ENCODE measurements at places on chromosomes 3 and 15.

- peak; percentile 80 for DNase-seq
These were observed 101.7 kb upstream of the TPM1 start for GRCh38 chr15:62940755-62941361.

- DNase-seq = no peak
These were observed 76.2 kb upstream of the HERC1 start for GRCh38 chr15:63909819-63910437.

- no peak for DNase-seq
These were observed 18.1 kb upstream of the ZBED2 start for GRCh38 chr3:111613294-111613693.

- no peak for DNase-seq
These were observed 74.8 kb upstream of the POMGNT2 start for GRCh38 chr3:43180694-43181093.

- no peak for DNase-seq
These were observed 148.3 kb downstream of the DNAJB8 start for GRCh38 chr3:128318275-128318941.

GRCh38 chr15:29111705-29112281 lies 157.8 kb downstream of the NSMCE3 start:
- no peak for DNase-seq

- no peak for DNase-seq
These were observed 27.6 kb downstream of the LMCD1 start for GRCh38 chr3:8529181-8529637.

GRCh38 chr15:98160236-98160635 lies 199.7 kb downstream of the ARRDC4 start:
- DNase-seq = peak; percentile 31

- no peak for DNase-seq
These were observed 104.7 kb upstream of the ROBO1 start for GRCh38 chr3:79872483-79872882.

GRCh38 chr15:31221936-31222515 lies 104.6 kb upstream of the KLF13 start:
- DNase-seq = no peak

GRCh38 chr15:56866803-56867202 lies 51.6 kb upstream of the TCF12 start:
- no peak for DNase-seq

DNA sequence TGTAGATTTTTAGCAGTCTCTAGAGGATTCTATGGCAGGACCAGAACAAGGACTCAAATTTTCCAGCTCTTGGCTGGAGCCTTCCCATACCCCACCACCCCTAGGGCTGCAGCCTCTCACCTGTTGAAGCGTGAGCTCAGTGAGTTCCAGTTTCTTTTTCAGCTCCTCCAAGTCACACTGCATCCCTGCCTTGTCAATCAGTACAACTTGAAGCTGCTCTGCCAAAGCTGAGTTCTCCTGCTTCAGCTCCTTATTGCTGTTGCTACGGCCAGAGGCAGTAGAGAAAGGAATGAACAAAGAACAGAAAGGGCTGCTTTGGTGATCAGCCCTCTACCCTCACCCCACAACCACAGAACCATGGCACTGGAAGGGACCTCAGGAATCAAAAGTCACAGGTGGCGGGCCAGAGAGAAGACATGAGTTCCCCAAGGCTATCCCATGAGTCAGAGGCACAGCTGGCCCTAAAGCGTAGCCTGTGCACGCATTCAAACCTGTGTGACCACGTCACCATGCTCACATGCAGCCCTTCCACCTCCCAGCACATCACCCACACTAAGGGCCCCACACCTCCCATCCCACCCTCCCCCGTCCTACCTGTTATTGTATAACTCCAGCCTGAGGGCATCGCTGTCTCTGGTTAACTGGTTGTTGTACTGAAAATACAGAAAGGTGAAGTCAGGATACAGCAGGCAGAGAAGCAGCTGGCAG lies 83.3 kb upstream of the C2CD4B start:
- DNase-seq = no peak

- DNase-seq = no peak
These were observed 3.3 kb upstream of the GMNC start for GRCh38 chr3:190865828-190866227.

DNA sequence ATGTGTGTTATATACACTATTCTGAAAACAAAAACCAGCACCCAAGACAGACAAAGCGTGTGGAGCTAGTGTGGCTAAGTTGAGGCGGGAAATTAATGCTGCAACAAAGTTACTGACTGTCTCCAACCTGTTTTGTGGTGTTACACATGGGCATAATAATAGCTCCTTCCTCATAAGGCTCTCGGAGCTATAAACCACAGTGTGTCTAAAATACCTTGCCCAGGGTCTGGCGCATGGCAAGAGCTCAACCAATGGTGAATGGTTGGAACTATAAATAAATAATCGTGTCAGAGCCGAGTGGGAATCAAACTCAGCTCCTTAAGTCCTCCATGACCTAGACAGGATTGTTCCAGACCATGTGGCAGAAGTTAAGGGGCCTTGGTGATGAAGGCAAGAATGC lies 35.9 kb upstream of the TFRC start:
- DNase-seq = no peak

DNA sequence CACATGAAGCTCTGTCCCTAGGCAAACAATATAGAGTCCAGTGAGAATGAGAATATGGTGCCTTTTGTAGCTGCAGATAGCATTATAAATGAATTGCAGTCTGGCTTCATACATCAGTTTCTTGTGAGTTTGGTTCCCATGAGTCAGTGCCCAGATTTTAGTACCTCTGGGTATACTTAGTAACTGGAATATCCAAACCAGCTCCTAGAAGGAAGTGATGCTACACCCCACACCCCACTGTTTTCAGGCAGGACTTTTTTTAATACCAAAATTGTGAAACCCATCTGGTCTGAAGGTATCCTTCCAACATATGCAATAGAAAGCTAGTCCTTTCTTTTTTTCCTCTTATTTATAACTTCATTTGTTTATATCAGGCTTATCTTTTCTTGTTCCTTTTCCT lies 42.1 kb upstream of the FOXP1 start:
- DNase-seq = no peak

- DNase-seq = no peak
These were observed 42.3 kb downstream of the EFHB start for GRCh38 chr3:19891740-19892139.

- no peak for DNase-seq
These were observed 46.2 kb downstream of the LIPC start for GRCh38 chr15:58478035-58478434.

DNA sequence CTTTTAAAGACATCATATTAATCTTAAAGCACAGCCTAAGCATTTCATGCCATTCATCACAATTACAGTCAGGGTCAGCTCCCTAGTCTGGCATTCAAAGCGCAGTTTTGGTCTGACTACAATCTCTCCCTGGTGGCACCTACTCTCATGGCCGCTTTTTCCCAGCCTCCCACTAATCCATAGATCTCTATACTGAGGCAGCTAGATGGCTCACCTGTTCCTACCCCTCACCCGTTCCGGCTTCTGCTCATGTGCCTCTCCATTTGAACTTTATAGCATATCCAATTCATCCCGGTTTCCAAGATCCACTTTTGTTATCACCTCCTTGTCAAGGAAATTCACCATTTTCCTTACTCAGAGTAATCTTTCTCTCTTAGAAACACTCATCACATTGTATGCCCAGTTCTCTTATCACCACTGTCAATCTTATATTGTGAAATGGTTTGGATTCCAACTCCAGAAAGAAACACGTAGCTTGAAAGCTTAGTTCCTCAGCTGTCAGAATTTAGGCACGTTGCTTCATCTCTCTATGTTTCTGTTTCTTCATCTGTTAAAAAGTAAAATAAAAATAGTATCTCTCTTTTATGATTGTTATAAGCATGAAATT lies 220.0 kb upstream of the UBE2E2 start:
- no peak for DNase-seq

GRCh38 chr3:77562089-77562488 lies 522.2 kb downstream of the ROBO2 start:
- DNase-seq = no peak

- DNase-seq = no peak
These were observed 141.3 kb upstream of the DPPA4 start for GRCh38 chr3:109478614-109479013.

DNA sequence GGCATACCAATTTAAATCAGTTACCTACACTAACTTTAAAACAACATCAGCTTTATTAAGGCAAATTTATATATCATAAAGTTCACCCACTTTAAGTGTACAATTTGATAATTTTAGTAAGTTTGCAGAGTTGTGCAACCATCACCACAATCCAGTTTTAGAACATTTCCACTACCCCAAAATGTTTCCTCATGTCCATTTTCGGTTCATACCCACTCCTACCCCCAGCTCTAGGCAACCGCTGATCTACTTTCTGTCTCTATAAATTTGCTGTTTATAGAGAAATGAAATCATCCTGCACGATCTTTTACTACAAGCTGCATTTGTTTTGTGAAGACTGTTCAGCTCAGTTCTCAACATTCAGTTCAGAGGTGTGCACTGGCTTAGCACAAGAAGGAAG lies 31.5 kb upstream of the FAM81A start:
- no peak for DNase-seq

GRCh38 chr15:62503451-62503850 lies 338.4 kb upstream of the C2CD4B start:
- DNase-seq = peak; percentile 28

- no peak for DNase-seq
These were observed 28.8 kb upstream of the MAGEF1 start for GRCh38 chr3:184740509-184741258.

- DNase-seq = no peak
These were observed 954.6 kb downstream of the EPHA3 start for GRCh38 chr3:90062016-90062415.

- DNase-seq = no peak
These were observed 11.5 kb upstream of the UBE2Q2 start for GRCh38 chr15:75831806-75832102.

DNA sequence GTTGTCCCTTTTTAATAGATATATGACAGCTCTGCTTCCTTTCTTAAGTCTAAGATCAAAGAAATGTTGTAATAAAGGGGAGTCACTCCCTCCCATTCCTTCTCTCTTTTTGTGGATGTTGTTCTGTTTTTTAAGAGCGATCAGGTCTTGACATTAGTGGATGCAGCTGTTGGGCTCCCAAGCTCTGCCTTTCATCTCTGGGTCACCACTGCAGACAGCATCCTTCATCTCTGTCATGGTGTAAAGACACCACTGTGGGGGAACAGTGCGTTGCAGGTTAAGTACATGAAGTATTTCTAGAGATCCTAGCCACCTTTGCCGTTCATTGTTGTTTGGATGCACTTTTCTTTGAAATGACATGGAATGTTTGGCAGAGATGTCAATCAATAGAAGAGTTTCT lies 17.7 kb downstream of the FNDC3B start:
- no peak for DNase-seq

DNA sequence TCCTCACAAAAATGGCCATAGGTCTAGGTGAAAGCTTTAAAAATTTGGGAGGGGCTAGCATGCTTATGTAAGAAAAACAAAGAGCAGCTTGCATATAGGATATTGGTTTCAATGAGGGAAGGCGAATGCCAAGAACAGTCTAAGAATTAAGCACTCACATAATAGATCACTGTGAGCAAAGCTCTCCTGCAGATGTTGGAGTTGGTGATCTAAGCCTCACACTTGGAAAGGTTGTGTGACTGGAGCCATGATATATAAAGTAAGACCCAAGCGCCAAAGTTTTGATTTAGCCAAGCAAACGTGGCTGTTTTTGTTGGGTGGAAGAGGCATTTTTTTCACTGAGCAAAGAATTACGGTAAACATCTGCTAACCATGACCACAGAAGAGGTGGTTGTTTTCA lies 237.5 kb downstream of the FOXP1 start:
- no peak for DNase-seq

DNA sequence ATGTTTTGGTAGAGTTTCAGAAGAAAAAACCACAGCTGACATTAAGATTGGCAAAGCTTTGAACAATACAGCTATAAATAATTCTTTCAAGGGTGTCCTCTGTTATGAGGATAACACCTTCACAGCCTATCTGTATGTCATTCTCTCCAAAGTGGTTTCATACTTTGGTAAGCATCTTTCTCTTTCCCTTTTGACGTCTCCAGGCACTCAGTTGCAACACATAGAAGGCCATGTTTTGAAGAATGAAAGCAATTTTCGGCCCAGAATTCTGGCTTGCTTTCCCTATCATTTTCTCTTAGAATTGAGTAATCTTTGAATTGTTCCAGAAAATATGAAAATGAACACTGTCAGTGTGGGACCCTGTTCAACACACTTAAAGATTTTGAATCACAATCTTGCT lies 200.0 kb upstream of the CBLB start:
- DNase-seq = no peak

DNA sequence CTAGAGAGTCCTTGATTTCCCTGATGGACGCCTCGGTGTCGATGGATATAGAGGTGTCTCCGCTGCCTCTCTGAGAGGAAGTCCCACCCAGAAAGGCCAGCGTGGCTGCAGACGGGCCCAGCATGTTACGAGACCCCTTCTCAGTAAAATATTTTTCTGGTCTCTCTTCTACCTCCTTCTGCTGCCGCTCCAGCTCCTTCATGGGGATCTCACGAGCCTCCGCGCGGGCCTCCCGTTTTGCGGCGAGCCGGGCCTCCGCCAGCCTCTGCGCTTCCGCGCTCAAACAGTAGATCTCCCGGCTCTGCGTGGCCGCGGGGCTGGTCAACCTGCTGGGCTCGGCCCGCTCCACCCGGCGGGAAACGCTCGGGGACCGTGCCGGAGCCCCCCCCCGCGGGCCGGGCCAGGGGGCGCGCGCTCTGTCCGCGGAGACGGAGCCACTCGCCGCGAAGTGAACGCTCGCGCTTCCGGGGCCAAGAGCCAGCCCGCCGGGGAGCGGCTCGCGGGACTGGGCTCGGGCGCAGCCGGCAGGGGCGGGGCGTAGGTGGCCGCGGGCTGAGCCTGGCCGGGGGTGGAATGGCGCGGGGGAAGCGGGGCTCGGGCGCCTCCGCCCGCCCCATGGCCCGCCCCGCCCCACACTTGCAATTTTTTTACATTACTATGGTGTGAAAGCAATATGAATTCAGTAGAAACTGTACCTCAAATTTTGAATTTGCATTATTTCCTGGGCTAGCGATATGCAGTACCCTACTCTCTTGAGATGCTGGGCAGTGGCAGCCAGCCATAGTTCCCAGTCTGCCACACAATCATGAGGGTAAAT lies 10.2 kb upstream of the KCNMB3 start:
- DNase-seq = peak; percentile 92

DNA sequence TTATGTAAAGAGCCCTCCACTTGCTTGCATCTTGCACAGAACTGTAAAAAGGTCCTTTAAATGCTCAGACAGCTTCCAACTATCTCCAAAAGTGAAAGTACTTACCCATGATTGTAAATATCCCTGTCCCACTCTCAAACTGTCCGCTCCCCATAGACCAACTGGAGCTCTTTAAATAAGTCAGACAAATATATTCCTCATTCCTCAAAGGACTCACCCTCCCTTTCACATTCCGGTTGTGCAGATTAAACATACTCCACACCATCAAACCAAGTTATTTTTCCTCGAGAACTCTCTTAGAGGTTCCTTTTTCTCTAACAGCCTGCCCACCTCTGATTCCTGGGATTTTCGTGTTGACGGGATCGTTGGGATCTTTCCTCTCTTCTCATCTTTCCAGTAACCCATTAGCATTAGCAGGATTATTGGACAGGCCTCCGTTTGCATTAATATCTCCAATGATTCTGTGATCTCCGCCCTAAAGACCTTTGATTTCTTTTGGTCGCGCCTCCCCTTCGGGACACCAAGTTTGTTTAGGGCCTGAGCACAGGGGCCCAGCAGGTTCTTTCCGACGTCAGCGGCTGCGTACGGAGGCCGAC lies 763 bp downstream of the GOLGB1 start:
- peak; percentile 68 for DNase-seq

Measured in RPMI8226 (cell line).